ENCODE measurements at places on chromosomes 5 and 9.
A peak's percentile ranks its signal among the peaks of the same experiment; 100 is the strongest.

DNA sequence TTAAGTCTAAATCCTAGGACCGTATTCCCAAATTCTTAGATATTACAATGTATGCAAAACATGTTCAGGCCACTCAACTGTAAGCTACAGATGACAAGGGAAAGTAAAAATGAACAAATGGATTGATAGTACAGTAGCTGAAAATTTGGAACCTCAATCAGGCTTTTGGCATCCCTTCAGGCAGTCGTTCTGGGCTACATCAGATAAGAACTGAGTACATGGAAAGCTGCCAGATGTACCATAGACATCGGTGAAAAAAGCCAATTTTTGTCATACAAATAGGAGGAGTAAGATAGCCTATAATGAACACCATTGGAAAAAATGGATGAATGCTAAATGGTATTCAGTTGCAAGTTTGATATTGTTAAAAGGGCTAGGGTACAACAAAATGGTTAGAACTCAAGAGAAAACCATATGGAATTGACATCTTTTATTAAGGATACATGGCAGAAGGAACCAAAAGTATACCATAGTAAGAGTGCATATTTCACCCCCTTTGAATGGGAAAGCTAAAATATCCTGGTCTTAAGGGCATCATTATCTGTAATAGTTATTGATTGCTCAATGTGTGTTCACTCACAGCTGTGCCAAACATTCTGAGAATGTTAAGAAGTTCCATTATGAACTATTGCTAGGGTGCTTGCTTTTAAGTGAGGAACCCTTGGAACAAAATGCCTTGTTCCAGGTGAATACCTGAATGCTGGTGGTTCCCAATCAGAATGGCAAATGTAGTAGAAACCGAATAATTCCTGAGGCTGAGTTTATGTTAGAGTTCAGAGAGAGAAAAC, 86.4 kb downstream of the NR3C1 start:
- no peak for DNase-seq

DNA sequence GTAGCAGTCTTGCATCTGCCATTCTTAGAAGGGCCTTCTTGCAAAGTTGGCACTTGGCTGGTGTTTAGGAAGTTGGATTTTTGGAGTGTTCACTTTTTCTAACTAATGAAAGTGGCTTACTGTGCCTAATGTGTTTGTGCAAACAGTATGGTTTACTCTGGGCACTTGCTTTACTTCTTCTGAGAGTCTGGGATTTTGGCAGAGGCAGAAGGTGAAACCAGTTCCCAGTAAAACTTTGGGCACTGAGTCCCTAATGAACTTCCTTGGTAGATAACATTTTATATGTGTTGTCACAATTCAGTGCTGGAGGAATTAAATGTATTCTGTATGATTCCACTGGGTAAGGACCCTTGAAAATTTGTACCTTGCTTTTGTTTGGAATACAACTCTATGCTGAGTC, 155.7 kb downstream of the FAM170A start:
- no peak for DNase-seq

- no peak for DNase-seq
Observed at GRCh38 chr5:89313044-89313443, 430.1 kb upstream of the MEF2C start.

DNA sequence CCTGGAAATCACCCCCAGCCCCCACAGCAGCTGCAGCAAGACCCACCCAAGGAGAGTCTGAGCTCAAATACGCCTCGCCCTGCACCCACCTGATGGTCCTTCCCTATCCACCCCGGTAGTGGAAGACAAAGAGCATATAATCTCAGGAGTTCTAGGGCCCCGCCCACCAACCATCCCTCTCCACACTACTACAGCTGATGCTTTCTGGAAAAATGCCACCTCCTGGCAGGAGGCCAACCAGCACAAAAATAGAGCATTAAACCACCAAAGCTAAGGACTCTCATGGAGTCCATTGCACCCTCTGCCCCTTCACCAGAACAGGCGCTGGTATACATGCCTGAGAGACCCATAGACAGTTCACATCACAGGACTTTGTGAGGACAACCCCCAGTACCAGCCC, 22.5 kb upstream of the NIPSNAP3A start:
- no peak for DNase-seq

DNA sequence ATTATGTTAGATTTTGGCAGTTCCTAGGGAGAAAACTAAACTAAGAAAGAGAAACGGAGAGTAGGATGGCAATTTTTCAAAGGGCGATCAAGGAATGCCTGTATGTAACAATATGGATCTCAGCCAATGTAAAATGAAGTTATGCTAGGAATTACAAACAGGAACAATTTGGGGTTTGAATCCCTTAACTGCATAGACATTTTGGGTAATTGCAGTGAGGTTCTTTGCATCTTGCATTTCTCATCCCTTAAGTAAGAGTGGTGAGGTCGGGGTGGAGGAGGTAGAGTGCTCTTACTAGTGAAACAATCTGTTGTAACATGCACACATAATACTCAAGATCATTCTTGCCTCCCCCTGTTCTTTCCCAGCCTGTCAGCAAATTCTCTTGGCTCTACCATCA, 137.6 kb downstream of the NPR3 start:
- DNase-seq, result no peak

DNA sequence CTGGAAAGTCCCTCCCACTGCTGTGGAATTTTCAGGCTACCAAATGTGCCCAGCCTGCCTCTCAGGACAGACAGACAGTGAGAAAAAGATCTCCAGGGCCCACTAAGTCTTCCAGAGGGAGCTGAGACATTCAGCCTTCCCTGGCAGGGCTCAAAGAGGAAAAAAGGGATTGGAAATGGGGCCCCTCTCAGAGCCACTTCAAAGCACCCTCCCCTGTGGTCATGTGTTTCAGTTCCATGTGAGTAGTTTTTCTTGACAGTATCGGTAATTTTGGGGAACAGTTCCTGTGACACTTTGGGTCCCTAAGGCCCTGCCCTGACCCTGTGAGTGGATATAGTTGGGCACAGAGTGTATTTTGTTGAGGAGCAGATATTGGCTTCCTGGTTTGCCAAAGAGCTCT, 25.0 kb downstream of the LARP1 start:
- DNase-seq, result no peak

- no peak for DNase-seq
Observed at GRCh38 chr5:156584871-156585270, 257.9 kb downstream of the SGCD start.

GRCh38 chr5:89128906-89129625, 246.1 kb upstream of the MEF2C start:
- no peak for DNase-seq

DNA sequence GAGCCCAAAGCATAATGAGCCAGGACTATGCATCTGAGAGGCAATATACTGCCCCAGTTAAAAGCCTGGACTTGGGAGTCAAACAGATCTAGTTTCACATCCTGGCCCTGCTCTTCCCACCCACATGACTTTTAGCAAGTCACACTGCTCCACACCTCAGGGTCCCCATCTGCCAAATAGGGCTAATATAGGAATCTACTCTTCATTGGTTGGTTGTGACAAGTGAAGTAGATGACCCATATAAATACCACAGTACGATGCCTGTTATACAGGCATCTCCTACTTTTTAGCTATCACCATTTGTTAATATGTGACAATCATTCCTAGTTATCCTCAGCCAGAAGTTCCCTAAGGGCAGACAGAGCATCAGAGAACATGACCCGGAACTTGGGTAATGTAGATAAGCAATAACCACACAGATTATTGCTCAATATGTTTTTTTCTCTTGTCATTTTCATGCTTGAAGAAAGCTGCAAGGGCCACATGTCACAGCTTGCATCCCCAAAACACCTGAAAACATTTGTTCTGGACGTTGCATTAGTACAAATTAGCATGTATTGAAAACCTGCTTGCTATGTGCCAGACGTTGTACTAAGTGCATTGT, 20.4 kb downstream of the ADAM19 start:
- DNase-seq, result no peak

DNA sequence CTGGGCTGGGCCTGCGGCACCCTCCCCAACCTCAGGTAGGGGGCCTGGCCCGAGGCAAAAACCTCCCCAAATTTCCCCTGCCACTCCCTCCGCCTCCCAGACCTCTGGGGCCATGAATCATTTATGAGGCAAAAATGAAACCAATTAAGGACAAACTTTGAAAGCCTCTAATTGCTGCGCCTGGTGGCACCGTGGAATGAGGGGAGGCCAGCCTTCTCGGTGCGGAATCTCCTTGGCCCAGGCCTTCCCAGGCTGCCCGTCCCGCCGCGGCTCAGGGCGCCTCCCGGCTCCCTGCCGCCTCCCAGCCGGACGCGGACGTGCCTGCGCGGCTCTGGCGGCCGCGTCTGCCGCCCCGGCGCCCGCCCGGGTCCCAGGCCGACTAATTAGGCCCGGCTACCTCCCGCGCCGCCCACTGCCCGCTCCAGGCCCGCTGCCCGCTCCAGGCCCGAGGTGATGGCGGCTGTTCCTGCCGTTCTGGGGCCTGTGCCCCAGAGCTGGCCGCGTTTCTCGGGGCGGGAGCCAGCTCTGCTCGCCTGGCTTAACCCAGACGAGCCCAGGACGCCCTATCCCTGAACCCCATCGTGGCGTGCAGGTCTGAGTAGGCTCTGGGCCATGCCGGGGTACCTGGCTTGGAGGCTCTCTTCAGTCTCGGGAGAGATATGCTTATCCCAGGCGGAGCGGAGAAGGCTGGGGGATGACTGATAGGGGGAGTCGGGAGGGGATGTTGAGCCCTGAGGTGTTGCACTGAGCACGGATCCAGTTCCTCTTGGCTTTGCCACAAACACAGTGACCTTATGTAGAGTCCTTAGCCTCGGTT, 20.1 kb downstream of the CXXC5 start:
- no peak for DNase-seq

- DNase-seq, result peak; percentile 54
Observed at GRCh38 chr5:177005619-177006264, 837 bp downstream of the UIMC1 start.

- no peak for DNase-seq
Observed at GRCh38 chr9:4486176-4486575, 4.1 kb upstream of the SLC1A1 start.

DNA sequence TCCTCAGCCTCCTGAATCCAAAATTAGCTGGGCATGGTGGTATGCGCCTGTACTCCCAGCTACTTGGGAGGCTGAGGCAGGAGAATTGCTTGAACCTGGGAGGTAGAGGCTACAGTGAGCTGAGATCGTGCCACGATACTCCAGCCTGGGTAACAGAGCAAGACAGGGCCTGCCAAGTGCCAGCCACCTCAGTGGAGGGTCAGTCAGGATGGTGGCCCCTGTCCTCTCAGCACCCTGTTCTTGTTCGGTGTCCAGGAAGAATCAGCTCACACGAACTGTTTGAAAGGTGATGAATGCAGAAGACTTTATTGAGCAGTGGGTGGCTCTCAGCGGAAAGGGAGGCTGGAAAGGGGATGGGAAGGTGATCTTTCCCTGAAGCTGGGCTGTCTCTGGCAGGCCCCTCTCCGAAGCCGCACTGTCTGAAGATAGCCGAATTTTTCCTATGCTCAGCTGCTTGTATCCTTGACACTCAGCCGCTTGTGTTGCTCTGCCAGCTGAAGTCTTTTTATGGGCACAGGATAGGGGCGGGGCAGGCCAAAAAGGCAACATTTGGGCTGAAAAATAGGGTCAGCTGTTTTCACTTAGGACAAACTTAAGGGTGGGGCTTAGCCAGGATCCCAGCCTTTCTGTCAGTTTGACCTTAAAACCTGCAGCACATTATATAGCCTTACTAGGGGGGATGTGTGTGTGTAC, 50.9 kb downstream of the UBE2R2 start:
- DNase-seq, result no peak

Measured in hippocampal formation (tissue), 2 donors.